ENCODE measurements at places on chromosomes 4 and X.

- DNase-seq: no peak
These were observed 647.3 kb upstream of the DIPK2B start for GRCh38 chrX:45847961-45848360.

DNA sequence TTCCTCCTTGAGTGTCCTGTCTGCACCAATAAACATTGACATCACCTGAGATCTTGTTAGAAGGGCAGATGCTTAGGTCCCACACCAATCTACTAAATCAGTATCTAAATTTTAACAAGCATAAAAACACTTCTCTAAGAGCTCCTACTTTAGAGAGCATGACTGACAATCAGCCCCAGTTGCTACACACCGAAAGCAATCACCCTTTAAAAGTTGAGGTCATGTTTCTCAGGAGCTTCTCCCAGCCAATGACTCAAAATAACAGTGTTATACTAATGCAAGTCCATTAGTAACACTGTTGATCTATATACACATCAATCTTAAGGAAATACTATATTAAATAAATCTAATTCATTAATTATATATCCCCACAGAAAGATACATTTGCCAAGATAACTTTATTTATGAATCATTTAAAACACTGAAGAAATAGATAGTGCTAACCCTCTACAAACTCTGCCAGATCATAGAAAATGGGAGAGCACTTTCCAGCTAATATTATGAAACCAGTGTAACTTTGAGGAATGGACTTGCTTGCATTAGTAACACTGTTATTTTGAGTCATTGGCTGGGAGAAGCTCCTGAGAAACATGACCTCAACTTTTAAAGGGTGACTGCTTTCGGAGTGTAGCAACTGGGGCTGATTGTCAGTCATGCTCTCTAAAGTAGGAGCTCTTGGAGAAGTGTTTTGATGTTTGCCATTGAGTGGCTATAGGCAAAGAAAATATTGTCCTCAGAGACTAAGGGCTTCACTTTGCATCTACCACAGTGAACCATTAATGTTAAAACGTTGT lies 109.8 kb upstream of the HDX start:
- DNase-seq: no peak

DNA sequence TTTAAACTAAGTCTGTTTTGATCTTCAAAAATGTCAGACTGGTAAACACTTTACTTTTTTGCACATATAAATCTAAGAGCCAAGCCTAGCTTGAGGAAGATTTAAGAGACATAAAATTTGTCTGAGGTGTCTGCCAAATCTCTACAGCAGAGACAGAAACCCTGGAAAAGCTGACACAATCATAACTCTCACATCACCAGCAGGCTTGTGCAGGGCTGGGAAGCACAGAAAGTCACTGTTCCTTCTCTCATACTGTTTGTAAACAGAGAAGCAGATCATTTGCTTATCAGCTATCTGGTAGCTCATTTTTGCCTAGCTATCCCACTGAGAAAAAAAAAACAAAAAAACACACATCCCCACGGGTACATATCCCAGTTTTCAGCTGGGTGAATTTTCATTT lies 7.0 kb downstream of the ENOX2 start:
- DNase-seq: no peak

DNA sequence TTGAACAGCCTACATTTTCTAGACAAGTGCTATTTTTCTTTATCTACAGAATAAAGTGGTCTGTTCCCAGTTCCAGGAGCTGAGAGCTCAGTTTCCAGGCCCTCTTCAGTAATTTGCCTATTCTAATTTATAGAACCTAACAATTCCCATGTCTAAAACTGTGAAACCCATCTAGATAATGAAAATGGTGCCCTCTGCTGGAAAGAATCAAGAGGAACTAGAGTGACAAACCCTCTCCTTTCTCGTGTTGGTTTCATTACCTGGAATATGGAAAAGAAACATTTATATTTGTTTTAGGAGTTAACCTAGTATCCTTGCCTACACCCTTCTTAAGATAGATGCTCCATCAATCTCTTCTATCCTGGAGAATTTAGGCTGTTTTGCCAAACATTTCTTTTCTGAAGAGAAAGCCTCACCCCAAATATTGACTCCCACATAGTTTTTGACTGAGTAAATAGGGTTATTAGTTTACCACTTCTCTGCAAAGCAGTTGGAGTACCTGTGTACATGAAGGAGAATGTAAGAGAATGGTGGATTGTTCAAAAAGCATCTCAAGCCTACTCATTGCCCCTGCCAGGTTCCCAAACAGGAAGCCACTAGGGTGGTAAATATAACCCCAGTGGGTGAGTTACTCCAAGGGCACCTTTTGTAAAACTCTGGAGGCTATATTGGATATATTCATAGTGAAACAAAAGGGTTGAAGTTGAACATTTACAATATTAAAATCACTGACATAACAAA lies 121.6 kb downstream of the RASL11B start:
- DNase-seq: peak; percentile 48

DNA sequence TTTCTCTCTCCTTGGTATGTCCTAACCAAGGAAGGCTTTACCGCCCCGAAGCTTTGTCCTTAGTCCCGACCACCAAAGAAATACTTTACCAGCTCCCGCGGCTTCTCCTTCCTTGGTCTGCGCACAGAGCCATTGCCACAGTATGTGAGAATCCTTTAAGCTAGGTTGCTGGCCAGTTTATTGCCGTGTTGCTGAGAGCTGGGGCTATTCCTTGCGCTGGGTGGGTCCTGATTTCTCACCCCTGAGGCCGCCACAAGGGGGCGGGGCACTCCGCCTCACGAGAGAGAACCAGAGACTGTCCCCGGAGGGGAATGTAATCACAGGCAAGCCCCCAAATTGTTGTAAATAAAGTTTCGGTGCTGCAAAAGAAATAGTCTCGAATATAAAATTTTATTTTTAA lies 331.0 kb upstream of the PCDH10 start:
- no peak for DNase-seq

DNA sequence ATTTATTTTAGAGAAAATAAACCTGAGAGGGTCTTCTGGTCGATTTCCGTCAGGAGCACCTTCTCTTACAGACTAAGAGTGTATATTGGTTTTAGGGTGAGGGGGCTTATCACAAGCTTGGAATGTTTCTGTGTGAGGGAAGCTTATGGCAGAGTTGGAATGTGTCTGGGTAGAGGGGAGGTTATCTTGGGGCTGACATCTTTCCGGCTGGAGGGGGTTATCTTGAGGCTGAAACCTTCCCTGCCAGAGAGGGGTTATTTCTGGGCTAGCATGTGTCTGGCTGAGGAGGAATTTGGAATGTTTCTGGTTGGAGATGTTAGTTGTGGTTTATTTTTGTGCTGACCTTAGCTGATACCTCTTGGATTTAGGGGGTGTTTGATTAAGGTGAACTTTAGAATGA lies 1312.1 kb downstream of the ADGRL3 start:
- no peak for DNase-seq

DNA sequence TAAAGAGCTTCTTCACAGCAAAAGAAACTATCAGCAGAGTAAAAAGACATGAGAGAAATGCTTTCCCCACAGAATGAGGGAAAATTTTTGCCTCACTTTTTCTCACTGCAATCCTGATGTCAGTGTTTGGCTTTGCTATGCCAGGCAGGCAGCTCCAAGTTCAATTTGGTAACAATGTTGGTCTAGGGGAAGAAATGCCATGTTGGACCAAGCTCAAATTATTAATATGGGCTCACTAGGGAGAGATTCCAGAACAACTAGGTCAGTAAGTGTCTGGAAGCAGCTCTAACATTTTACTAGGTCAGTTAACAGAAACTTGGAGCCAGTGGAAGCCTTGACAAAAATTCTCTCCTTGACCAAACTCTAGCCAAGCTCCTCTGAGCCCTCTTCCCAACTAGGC lies 95.4 kb downstream of the NAF1 start:
- no peak for DNase-seq

DNA sequence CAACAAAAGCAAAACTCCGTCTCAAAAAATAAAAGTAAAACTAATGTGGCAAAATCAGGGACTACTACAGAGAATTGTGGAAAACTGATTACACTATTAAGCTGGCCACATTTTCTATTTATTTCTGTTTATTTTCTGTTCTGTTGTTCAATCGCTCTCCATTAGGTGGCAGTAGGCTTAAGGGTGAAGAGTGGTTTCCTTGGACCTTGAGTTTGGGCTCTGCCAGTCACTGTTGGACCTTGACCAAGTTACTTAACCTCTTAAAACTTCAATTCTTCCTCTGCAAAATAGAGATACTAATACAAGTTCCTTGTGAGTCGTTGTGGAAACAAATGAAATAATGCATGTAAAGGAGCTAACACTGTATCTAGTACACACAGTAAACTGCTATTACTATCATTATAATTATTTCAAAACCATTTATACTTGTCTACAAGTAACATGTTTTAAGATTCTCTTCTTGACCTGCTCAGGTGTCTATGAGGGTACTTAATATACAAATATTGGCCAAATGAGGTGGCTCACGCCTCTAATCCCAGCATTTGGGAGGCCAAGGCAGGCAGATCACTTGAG lies 15.2 kb downstream of the HSD17B11 start:
- DNase-seq: no peak

DNA sequence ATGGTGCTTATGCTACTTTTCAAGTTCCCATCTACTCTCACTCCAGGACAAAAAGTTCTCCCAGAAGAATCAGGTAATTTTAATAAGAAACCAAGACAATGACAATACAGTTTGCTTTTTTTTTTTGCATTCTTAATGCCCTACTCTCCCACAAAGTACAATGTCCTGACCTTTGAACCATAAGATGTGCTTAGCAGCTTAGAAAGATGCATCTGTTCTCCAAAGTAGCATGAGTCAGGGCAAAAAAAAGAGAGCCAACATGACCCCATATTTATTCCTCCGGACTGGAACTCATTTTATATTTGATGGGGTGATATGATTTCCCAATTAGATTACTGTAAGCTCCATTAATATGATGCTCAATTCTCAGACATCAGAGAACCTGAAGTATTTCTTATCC lies 16.5 kb upstream of the PDCL2 start:
- no peak for DNase-seq

DNA sequence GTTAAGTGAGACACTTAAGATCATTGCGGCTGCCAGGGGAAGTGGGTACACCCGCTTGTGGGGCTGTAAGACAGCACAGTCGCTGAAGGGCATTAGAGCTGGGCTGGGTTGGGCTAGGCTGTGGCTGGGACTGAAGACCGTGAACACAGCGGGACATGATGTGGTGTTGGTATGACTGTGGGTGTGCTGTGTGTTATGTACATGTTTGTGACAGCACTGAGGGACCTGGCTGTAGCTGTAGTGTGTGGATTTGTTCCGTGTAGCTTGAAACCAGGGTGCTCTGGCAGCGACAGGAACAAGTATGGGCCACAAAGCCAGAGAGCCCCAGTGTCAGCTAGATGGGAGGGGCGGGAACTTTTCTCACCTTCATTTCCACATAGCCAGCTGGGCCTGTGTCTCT lies 82.1 kb downstream of the NHSL2 start:
- no peak for DNase-seq

DNA sequence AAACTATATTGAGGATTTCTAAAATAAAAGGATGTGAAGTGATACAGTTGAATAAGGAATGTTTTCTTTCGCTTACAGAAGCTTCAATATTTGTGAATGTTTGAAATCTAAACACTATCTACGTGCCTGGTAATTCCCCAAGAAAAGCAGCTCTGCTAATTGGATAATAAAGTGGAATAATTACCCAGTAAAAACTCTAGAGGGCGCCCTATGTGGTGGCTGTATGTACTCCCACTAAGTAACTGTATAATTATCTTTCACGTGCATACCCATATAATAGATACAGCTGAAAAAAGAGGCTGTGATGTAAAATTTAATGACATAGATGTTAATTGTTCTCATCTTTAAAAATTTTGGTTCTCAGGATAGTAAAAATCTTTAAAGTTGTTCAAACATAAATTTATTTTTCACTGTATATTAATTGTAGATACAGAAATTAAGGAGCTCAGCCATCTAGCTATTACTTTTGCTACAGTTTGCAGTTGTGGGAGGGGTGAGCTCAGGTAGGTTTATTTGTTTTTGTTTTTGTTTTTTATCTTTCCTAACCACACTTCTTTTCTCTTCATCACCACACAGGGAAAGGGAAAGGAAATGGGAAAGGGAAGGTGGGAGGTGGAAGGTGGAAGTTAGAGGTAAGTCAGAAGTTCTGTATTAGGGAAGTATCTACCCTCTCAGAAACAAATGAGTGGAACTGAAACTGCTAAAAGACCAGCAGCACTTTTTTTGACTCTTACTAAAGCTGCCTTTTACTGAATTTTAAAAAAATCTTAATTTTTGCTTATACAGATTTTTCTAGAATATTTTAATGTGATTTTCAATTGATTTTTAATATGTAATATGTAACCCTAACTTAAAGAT lies 151.7 kb upstream of the RPS6KA6 start:
- no peak for DNase-seq

- DNase-seq: no peak
These were observed 79.9 kb downstream of the CPZ start for GRCh38 chr4:8672486-8672885.

GRCh38 chrX:153934762-153935325 lies at the start of gene NAA10:
TSS of gene NAA10 (minus strand) at chrX:153935037. CDS start at chrX:153934904, 133 bp downstream.
- DNase-seq: peak; percentile 72

DNA sequence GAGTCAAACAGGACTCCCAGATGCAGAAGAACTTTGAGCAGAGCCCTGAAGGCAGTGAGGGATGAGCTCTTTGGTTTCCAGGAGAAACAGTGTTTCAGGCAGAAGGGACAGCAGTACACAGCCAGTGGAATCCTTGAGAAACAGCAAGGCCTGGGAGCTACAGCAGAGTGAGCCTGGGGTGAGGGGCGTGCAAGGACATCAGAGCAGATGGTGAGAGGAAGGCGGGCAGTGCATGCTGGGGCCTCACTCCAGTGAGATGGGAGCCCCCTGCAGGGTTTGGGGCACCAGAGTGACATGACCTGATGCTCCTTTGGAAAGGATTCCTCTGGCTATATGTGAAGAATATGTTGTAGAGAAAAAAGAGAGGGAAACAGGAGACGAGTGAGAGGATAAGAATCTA lies 98.1 kb upstream of the EGFL6 start:
- DNase-seq: no peak

- no peak for DNase-seq
These were observed 37.8 kb downstream of the LEF1 start for GRCh38 chr4:108130955-108131354.

- DNase-seq: no peak
These were observed 295.4 kb downstream of the TRIML1 start for GRCh38 chr4:188434643-188435042.

DNA sequence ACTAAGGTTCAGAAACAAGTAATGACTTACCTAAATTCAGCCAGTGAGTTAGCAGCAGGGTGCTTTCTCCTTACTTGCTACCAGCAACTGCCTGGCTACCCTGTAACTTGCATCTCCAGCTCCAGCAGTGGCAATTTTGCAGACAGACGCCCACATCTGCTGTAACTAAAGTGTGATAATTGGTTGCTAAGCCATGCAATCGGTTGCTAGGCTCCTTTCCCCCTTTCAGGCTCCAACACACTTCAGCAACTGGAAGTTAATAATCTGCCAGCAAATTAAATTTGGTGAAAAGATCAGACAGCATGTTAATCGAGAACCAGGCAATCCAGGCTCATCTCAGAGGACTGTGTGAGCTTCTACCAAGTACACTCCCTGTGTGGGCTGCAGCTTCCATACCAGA lies 24.2 kb upstream of the ARHGEF9 start:
- no peak for DNase-seq

Measured in NCI-H1092 (cell line).